ENCODE measurements at places on chromosomes 4 and X.

DNA sequence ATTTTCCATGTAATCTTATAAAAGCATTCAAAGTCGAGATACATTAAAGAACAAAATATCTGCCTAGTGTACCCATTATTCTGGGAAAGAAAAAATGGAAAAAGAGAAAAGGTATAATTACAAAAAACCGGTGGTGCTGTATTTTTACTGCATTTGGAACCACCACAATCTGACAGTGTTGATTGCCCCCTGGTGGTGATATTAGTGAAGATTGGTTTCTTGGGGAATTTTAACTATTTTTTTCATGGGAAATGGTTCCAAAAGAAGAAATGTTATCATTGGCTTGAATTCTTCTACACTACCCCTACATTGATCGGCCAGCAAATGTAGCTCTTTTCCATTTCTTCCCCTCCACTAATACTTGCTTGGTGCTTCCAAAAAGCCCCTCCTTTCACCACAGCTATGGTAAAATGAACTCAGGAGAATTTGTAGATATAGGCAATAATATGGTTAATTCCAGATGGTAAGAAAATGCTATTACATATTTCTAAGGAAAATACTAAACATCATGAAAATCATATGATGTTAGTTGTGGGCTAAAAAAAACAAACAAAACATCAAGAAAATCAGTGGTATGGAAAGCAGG, 50.0 kb downstream of the COX18 start:
- DNase-seq: peak; percentile 25

GRCh38 chr4:107219681-107220080, 183.6 kb upstream of the DKK2 start:
- DNase-seq: no peak

GRCh38 chr4:8205241-8205707, 6.2 kb downstream of the SH3TC1 start:
- DNase-seq: no peak

DNA sequence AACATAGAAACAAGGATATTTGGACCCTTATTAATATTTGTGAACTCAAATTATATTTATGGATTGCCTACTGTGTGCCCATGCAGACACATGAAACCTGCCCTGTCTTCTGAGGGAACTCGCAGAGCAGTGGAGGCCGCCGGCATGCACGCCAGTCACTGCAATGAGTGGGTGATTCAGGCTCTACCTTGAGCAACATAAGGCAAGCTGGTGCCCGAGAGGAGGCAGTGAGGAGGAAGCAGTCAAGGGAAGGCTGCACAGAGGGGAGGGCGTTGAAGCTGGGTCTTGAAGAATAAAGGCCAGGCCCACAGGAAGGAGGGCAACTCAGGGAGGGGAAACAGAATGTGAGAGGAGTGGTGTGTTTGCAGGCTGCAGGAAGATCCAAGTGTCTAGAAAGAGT, 52.8 kb downstream of the PPEF2 start:
- DNase-seq: no peak

DNA sequence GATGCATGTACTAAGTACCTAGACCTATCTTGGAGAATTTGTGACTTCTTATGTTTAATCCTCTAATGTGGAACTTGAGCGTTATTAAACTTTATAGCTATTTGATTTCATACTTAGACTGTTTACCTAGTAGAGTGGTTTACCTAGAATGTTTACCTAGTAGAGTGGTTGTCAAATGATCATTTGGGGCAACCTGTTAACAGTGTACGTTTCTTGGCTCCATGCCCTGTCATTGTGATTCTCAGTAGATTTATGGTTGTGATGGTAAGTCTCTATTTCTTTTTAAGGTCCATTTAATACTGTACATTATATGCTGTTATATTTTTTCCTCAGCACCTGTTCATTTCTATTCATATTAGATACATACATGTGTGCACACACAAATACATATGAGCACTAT, 233.0 kb upstream of the MAD2L1 start:
- DNase-seq: no peak

- DNase-seq: no peak
Measured at GRCh38 chrX:135688137-135688536, 25.3 kb upstream of the CT45A1 start.

DNA sequence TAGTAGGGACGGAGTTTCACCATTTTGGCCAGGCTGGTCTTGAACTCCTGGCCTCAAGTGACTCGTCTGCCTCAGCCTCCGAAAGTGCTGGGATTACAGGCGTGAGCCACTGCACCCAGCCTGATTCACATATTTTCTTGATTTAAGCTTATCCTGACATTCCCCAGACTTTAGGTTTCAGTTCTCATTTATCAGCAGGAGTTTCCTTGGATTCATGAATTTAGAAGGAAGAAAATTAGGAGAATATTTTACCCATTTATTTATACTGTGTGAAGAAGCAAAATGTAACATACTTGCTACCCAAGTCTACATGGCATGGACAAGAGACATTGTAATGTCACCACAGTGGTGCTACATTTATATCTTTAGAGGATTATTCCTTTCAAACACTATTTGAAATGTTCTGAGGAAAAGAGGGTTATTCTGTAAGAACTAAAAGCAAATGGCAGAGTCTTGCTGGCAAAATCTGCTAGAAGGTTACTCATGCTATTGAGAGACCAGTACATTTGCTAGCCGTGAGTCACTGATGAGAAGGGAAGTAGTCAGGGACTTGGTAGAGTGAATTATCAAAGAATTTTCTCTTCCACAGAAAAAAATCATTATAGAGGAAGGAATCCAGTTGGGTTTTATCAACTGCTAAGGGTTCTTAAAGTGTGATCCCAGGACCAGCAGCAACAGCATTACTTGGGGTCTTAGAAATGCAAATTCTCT, 26.1 kb upstream of the CFAP299 start:
- peak; percentile 91 for DNase-seq

DNA sequence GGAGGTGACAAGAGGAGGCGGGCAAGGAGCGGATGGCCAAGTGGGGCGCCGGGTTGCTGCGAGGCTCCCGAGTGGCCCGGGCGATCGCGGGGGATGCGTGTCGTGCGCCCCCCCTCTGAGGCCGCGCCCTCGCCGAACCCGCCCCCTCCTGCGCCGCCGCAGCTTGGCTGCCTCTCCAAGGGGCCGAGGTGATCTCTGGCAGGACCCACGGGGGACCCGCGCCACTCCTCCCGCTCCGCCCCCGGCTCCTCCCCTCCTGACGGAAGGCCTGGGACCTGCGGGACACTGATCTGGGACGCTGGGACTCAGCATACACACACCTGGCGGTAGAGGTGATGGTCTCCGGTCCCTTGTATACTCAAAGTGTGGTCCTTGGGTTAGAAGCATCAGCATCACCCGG, 21.9 kb upstream of the FAM47C start:
- DNase-seq: no peak

DNA sequence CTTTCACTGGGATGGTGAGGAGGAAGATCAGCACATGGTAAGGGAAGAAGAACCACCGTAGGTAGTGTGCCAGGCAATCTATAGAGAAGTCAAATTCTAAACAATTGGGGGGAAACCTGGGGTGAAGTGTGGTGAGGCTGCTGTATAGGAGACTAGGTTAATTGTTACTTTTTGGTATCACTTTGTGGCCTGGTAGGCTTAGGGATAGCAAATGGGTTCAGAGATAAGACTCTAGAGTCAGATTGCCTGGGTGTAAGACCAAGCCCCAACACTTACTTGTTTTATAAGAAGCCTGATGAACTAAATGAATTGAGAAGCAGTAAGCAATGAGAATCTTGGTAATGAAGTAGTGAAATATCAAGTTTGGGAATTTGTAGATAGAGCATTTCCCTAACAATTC, 8.7 kb downstream of the SMAD1 start:
- no peak for DNase-seq

DNA sequence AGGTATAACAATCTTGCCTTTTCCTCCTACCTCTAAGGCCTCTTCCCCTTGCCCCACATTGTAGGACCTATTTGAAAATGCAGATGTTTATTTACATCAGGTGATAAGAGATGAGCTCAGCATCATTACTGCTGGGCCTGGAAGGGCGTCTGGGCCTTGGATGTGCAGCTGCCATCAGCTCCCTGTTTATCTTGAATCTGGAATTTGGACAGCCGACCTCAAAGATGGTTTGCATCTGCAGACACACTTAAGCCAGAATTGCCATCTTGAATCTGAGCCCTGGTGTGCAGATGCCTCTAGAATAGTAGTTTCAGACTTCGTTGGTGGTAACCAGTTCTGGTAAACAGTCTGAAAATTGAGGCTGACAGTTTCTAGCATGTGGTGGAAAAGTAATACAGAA, 59.0 kb downstream of the FAM193A start:
- DNase-seq: no peak

- DNase-seq: no peak
Measured at GRCh38 chr4:13647031-13647430, 19.5 kb upstream of the BOD1L1 start.

DNA sequence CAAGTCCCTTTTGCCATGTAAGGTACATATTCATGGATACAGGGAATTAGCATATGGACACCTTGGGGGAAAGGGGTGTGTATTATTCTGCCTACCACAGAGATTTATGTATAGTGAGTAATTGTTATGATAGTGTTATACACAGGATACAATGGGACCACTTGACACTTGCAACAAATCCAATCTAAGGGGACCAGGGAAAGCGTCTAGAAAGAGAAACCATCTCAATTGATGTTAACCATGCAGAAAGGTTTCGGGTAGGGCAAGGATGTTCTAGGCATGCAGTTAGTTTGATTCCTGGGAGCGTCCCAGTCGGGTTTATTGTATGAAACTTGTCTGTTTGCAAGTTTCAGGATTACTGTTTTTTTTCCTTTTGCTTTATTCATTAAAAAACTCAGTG, 34.2 kb downstream of the MMRN1 start:
- DNase-seq: no peak

GRCh38 chrX:55161581-55161980, 58.6 kb upstream of the PAGE5 start:
- no peak for DNase-seq

- no peak for DNase-seq
Measured at GRCh38 chr4:159098482-159099127, 4.3 kb upstream of the RAPGEF2 start.

DNA sequence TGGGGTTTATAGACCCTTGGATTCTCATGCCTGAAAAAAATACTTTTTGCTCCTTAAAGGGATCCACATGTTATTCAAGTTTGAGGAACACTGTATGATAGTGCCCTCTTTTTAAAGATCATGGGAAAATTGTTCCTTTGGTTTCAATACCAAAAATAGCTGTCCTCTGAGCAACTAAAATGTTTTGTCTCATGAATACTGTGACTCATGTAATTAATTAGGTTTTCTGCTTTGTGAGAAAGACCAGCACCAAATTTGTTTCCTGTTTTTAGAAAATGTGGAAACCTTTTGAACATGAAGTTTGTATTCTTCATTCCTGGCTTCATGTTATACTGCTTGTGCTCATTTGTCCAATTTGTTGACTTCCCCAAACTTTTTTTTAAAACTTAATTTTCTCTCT, 127.6 kb upstream of the SH3RF1 start:
- DNase-seq: peak; percentile 60

DNA sequence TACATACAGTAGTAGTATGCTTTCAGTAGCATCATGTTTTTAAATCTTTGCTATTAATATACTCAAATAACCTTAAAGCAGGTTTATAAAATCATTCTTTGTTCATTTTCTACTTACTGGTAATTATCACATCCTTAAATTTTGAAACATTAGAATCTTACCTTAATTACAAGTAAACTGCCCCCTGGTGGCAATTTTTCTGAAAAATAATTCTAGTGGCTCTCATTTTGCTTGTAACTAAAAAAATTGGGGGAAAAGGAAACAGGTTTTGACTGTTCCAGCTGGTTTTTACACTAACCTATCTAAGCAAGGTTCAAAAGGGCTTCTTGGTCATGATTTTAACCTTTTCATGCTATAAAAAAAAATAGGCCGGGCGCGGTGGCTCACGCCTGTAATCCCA, 18.5 kb upstream of the DCAF4L1 start:
- DNase-seq: peak; percentile 3

DNA sequence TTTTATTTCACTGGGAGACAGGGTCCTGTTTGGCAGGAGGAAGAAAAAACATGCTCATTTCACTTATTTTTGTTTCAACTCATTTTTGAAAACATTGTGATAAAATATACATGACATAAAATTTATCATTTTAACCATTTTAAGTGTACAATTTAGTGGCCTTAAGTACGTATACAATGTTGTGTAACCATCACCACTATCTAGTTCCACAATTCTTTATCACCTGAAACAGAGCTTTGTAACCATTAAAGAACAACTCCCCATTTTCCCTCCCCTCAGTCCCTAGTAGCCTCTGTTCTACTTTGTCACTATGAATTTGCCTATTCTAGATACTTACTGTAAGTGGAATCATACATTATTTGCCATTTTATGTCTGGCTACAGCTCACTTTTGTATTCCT, 143.8 kb downstream of the GPAT3 start:
- DNase-seq: no peak

- DNase-seq: no peak
Measured at GRCh38 chr4:385934-386707, 48.5 kb downstream of the ZNF141 start.

DNA sequence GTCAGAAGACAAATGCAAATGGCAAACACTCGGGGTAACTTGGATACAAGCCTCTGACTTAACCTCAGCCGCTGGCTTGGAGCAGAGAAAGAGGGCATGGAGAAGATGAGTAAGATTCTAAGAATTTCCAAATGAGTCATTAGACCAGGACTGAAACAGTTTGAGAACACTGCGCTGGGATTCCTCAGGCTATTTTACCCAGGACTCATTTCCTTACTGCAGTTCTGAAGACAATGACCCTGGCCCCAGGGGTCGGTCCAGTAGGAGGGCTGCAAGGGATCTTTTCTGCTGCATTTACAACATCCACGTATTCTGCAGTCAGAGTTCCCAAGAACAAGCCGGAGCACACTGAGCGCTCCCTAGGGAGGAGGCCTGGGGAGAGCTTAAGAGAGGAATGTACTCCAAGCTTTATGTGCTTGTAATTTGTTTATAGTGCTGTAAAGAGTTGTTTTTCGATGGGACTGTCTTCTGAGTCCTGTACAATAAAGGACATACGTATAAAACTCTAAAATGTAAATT, 27.3 kb upstream of the SORBS2 start:
- peak; percentile 91 for DNase-seq

- peak; percentile 74 for DNase-seq
Measured at GRCh38 chrX:68941385-68941952, 112.6 kb downstream of the EFNB1 start.

DNA sequence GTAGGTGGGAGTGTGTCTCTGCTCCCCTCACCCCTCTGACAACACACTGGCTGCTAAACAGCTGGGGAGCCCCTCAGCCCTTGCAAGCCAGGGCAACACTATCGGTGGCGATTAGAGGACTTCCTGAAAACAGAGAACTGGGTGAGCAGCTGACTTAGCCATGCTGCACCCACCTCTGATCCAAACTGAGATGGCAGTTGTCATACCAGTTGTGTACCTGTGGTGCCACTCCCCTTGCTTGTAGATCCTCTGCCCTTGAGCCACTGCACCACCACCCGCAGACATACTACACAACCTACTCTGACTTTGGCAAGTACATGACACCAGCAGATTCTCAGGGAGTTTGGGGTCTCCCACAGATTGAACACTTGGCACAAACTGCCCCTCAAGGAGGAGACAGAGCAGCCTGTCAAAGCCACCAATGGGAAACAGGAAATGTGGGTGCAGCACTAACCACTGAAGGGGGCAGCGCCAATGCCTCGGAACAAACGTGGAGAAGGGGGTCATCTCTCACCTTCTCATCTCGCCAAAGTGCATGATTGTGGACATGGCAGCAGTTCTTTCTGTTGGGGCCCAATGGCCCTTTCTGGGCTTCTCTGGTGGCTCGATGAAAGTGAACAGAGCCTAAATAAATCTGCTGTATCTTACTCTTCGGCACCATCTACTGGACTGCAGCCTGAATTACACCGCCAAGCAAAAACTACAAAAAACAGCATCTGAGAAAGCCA, 119.8 kb downstream of the NEK1 start:
- DNase-seq: peak; percentile 26

GRCh38 chr4:87698394-87698793, 48.3 kb downstream of the DMP1 start:
- DNase-seq: no peak

All from stromal cell of bone marrow (primary cell).